ENCODE measurements at places on chromosomes 6 and 20. TPM values are rescaled to one million over a fixed set of nuclear protein-coding genes. Genes with fewer than 3 reads are reported as not detected.

The DLK2 gene
- 2.2 TPM for total RNA-seq

The BEND6 gene
- total RNA-seq, result 1.2 TPM

The LY6G6F gene
- total RNA-seq, result not detected

The FRMD1 gene
- not detected for total RNA-seq

The ERVFRD-1 gene
- total RNA-seq, result not detected

The E2F1 gene
- total RNA-seq, result 66.0 TPM

The TMEM170B gene
- total RNA-seq, result 11.0 TPM

The SLC17A2 gene
- not detected for total RNA-seq

The CD40 gene
- total RNA-seq, result 1.2 TPM

The XKR7 gene
- total RNA-seq, result 284 TPM

The GHRH gene
- total RNA-seq, result not detected

The TRIM15 gene
- total RNA-seq, result not detected

The OPRL1 gene
- 2.9 TPM for total RNA-seq

The LHFPL5 gene
- 1.7 TPM for total RNA-seq

DNA sequence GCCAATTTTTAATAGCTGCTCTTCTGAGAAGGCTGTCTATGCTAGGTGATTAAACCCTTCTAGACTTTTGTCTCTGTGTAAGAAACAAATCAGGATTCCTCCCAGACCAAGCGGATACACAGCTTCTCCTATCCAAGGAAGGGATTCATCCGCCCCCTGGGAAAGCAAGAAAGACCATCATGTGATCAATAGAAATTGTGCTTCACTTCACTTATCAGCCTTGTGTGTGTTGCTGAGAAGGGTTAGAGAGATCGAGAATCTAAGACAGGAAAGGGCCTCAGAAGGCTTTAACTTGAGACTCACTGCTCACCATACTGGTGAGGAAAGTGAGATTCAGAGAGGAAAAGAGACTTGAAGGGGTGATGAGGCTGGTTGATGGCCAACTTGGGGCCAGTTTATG is 1.5 kb downstream of the ABCC10 start:
- H3K27me3 ChIP-seq, result peaks cover 8% of the 10 kb centered on the region
- H3K27ac ChIP-seq, result peak overlapping the region; percentile 97
- peaks cover 5% of the 10 kb centered on the region for H3K36me3 ChIP-seq

GRCh38 chr20:4726710-4727397 is 5.1 kb downstream of the PRND start:
- H3K27me3 ChIP-seq, result peaks cover 3% of the 10 kb centered on the region
- H3K27ac ChIP-seq, result no peak overlapping the region
- no peak overlapping the region for H3K4me3 ChIP-seq
- H3K36me3 ChIP-seq, result no peaks in the 10 kb centered on the region

DNA sequence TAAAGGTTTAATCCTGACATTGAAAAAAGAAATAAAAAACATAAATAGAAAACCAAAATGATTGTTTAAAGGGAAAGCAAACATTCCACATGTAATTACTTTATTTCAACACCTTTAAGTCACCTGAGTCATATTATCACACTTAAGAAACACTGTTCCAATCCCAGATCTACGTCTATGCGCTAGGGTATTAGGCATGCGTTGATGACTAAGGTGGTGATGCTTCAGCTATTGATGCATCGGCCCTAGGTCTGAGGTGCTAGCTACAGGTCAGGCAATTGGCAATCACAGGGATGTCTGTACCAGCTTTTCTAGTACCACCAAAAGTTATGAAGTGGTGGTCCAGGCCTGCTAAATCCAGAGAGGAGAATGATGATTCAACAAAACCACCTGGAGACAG is 97.7 kb upstream of the BCLAF1 start:
- no peak for DNase-seq
- H3K36me3 ChIP-seq, result no peaks in the 10 kb centered on the region
- H3K4me3 ChIP-seq, result no peak overlapping the region

GRCh38 chr6:66926060-66926459 is 1219.0 kb upstream of the EYS start:
- H3K27me3 ChIP-seq, result no peaks in the 10 kb centered on the region
- H3K36me3 ChIP-seq, result peaks cover 17% of the 10 kb centered on the region
- no peaks in the 10 kb centered on the region for H3K4me1 ChIP-seq
- no peak overlapping the region for H3K27ac ChIP-seq
- no peak for DNase-seq

DNA sequence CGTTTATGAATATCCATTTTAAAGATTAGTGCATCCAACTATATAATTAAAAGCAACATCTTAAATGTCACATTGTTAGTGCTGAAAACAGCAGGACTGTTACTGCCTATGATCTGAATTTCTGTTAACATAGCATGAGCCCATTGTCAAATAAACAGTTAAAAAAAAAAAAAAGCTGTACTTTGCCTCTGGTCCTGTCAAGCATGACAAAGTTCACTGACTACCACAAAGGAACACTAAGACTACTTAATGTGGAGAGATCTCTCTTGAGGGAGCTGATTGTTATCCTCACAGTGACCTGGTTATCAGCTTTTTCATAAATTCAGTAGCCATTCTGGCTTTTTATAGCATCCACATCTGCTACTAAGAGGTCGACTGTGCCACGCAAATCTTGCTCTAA is 228.1 kb downstream of the TMEM200A start:
- no peak overlapping the region for H3K27ac ChIP-seq
- H3K27me3 ChIP-seq, result peaks cover 2% of the 10 kb centered on the region
- no peak for DNase-seq
- H3K4me1 ChIP-seq, result no peaks in the 10 kb centered on the region
- no peaks in the 10 kb centered on the region for H3K36me3 ChIP-seq
- no peak overlapping the region for H3K4me3 ChIP-seq

DNA sequence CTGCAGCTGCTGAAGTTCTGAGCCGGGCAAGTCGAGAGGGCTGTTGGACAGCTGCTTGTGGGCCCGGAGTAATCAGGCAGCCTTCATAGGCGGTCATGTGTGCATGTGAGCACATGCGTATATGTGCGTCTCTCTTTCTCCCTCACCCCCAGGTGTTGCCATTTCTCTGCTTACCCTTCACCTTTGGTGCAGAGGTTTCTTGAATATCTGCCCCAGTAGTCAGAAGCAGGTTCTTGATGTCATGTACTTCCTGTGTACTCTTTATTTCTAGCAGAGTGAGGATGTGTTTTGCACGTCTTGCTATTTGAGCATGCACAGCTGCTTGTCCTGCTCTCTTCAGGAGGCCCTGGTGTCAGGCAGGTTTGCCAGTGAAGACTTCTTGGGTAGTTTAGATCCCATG is 21.2 kb upstream of the MAPK13 start:
- peaks cover 7% of the 10 kb centered on the region for H3K27me3 ChIP-seq
- H3K27ac ChIP-seq, result peak overlapping the region; percentile 68

- H3K27ac ChIP-seq, result peak overlapping the region; percentile 24
- H3K4me1 ChIP-seq, result peaks cover 5% of the 10 kb centered on the region
- no peak overlapping the region for H3K4me3 ChIP-seq
- H3K27me3 ChIP-seq, result peaks cover 7% of the 10 kb centered on the region
- H3K36me3 ChIP-seq, result no peaks in the 10 kb centered on the region
Measured at GRCh38 chr6:26554697-26555504, 16.7 kb downstream of the HMGN4 start.

GRCh38 chr6:91710342-91710741 is 1123.5 kb upstream of the MAP3K7 start:
- H3K4me1 ChIP-seq, result peaks cover 10% of the 10 kb centered on the region
- peak overlapping the region; percentile 73 for H3K27ac ChIP-seq
- H3K36me3 ChIP-seq, result no peaks in the 10 kb centered on the region
- peak; percentile 18 for DNase-seq
- no peak overlapping the region for H3K4me3 ChIP-seq

DNA sequence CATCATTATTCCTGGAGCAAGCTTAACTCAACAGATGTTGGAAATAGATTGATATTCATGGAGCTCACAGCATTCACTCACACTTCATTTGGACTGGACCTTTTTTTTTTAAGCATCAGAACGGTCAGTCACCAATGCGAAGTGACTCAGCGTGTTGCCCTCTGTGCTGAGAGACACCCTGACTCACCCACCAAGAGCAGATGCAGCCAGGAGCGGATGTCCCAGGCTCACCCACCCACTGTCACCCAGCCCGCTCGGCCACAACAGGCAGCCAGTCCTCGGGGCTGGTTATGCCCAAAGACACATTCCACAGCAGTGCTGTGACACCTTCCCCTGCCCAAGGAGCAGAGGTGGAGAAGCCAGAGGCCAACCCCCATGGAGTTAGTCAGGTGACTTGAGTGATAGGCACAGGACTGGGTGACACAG is 15.7 kb downstream of the RNASET2 start:
- peaks cover 1% of the 10 kb centered on the region for H3K27me3 ChIP-seq
- DNase-seq, result no peak
- H3K4me3 ChIP-seq, result no peak overlapping the region
- H3K36me3 ChIP-seq, result no peaks in the 10 kb centered on the region
- peaks cover 2% of the 10 kb centered on the region for H3K4me1 ChIP-seq

DNA sequence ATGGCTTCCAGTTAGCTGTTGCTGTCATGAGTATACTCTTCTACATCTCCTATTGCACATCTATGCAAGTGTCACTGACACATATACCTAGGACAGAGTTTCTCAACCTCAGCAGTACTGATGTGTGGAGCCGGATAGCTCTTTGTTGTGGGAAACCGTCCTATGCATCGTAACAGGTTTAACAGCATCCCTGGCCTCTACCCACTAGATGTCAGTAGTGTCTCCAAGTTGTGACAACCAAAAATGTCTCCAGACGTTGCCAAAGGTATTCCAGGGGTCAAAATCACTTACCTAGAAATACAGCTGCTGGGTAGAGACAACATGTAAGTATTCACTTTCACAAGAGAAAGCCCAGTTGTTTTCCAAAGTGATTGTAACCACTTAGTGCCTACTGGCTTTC is 637.6 kb downstream of the RNF144B start:
- H3K27me3 ChIP-seq, result no peaks in the 10 kb centered on the region
- H3K4me1 ChIP-seq, result peaks cover 2% of the 10 kb centered on the region
- H3K27ac ChIP-seq, result no peak overlapping the region
- DNase-seq, result peak; percentile 26

GRCh38 chr6:79277109-79277508 is 42.6 kb upstream of the HMGN3 start:
- no peaks in the 10 kb centered on the region for H3K4me1 ChIP-seq
- no peaks in the 10 kb centered on the region for H3K27me3 ChIP-seq
- no peak overlapping the region for H3K27ac ChIP-seq
- H3K36me3 ChIP-seq, result no peaks in the 10 kb centered on the region
- H3K4me3 ChIP-seq, result no peak overlapping the region

DNA sequence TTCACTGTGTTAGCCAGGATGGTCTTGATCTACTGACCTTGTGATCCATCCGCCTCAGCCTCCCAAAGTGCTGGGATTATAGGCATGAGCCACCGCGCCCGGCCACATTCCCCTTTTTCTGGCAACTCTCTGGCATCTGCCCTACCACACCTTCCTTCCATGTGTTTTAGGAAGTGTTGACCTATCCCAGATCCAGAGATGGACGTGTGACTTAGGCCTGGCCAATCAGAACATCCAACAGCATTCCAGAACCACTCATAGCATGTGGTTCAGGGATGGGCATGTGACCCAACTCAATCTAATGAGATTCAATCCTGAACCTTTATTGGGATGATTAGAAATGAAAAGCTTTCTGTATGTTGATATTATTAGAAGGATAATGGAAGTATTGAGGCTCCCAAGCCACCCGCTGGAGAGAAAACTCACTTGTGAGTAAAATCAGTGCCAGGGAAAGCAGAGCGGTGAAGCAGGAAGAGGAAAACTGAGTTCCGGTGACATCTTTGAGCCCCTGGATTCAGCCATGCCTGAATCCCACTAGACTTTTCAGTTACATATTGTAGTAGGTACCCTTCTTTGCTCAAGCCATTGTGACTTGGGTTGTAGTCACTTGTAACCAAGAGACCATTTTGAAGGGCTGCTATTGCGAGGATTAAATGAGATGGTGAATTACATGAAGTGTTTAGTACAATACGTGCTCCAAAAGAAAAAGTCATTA is 42.8 kb upstream of the ARFGEF2 start:
- peaks cover 21% of the 10 kb centered on the region for H3K4me1 ChIP-seq
- peaks cover 5% of the 10 kb centered on the region for H3K27me3 ChIP-seq
- DNase-seq, result no peak

DNA sequence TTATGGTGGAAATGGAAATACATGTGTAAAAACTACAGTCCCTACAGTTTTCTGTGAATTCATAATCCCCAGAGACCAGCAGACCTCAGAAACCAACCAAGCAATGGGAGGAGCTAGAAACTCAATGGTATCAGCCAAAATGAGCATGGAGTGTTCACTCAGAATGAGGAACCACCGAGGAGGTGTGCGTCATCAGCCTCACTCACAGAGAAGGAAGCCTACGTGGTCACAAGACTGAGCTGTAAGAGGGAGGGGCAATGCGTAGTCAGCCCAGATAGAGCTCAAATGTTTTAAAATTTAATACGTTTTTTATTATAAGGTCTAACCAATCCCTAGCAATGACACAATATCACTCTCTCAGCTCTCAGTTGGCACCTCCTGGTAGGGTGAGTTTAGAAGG is 17.4 kb downstream of the MYLK4 start:
- no peak for DNase-seq
- H3K27ac ChIP-seq, result no peak overlapping the region
- peaks cover 4% of the 10 kb centered on the region for H3K27me3 ChIP-seq
- H3K4me3 ChIP-seq, result peak overlapping the region; percentile 6
- peaks cover 20% of the 10 kb centered on the region for H3K4me1 ChIP-seq

DNA sequence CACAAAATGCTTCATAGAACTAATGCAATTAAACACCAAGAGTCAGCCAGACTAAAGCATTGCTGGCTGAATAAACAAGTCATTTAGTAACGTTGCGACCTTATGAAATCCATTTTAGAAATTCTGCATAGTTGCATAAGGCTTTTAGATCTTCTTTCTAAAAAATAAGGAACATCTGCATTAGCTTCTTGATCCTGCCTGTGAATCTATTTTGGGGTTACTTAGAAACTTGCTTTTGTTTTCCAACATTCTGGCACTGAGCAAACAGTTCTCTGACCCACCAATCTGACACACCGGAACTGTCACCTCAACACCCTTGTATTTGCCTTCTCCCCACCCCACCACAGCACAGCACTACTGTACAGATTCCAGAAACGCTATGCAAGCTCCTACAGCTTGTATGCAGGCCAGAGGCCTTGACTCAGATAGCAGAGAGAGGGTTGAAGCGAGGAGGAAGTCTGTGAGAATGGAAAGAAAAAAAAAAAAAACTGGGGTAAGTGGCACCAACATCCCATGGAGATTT is 55.0 kb downstream of the KIF13A start:
- H3K4me3 ChIP-seq, result no peak overlapping the region
- no peak overlapping the region for H3K27ac ChIP-seq
- no peak for DNase-seq
- H3K27me3 ChIP-seq, result no peaks in the 10 kb centered on the region
- H3K36me3 ChIP-seq, result no peaks in the 10 kb centered on the region
- H3K4me1 ChIP-seq, result peaks cover 14% of the 10 kb centered on the region

Data from glutamatergic neuron (in vitro differentiated cells).